ENCODE measurements at places on chromosomes 2 and 18. TPM values are rescaled to one million over a fixed set of nuclear protein-coding genes. Genes with fewer than 3 reads are reported as not detected.
A peak's percentile ranks its signal among the peaks of the same experiment; 100 is the strongest.

DNA sequence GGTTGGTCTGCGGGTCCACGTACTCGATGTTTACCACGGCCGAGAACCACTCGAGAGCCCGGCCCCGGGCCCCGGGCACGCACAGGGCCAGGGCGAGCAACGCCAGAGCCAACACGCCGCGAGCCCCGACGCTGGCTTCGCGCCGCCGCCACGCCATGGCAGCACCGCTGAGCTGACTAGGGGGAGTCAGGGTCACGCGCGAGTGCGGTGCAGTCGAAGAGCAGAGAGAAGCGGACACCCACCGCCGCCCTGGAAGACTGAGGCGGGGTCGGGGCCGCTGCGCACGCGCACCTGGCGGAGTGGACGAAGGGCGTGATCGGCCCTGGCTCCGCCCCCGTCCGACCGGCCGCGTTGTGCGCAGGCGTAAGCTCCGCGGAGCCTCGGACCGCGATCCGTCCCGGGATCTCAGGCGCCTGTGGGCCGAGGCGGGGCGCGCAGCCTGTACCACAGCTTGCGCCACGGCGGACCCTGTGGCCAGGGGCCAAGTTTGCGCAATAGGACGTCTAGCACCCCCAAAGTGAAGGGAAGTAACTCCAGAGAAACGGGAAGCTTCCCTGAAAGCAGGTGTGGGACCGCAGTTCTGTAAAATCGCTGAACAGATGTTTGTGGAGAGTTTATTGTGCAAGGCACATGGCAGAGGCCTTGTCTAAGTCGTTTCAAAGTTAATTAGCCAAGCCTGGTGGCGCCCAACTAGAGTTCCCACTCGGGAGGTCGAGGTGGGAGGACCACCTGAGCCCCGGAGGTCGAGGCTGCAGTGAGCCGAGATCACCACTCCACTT is at the start of gene RNF149:
RNF149 (minus strand) TSS at position 270 of the 779 bp plus-strand sequence; CDS start at position 157, 113 bp downstream.
- peak; percentile 94 for DNase-seq

GRCh38 chr2:15662579-15662978 is 70.9 kb downstream of the DDX1 start:
- no peak for DNase-seq

Gene FSHR
- not detected for total RNA-seq

Gene POLR1B
- 13.0 TPM for total RNA-seq

Gene NGEF
- total RNA-seq: 1.2 TPM

Gene MLPH
- total RNA-seq: 18.5 TPM

Gene FAM228A
- total RNA-seq: not detected

Gene SETBP1
- 34.4 TPM for total RNA-seq

GRCh38 chr2:240453461-240454105 is 18.1 kb downstream of the GPC1 start:
- DNase-seq: no peak

Gene ELOA2
- 1.9 TPM for total RNA-seq

DNA sequence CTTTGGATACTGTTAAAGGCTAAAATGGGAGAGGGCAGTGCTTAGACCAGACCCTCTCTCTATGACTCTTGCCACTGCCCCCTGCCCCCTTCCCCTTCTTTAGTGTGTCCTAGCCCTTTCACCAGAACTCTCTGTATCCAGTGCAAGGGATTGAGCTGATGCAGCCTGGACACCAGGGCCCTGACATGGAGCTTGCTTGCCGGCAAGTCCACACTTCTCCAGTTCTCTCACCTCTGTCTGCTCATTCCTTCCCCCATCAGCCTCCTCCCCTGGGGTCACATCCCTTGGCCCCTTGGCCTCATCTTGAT is 1.5 kb upstream of the WNT6 start:
- no peak for DNase-seq

GRCh38 chr18:60413944-60414547 is 41.5 kb upstream of the MC4R start:
- no peak for DNase-seq

Gene WDR7
- total RNA-seq: 46.5 TPM

- DNase-seq: no peak
Observed at GRCh38 chr2:240672701-240673190, 9.9 kb downstream of the AQP12B start.

GRCh38 chr2:43803113-43803512 is 29.3 kb downstream of the DYNC2LI1 start:
- no peak for DNase-seq

Gene BBS5
- total RNA-seq: 13.7 TPM

DNA sequence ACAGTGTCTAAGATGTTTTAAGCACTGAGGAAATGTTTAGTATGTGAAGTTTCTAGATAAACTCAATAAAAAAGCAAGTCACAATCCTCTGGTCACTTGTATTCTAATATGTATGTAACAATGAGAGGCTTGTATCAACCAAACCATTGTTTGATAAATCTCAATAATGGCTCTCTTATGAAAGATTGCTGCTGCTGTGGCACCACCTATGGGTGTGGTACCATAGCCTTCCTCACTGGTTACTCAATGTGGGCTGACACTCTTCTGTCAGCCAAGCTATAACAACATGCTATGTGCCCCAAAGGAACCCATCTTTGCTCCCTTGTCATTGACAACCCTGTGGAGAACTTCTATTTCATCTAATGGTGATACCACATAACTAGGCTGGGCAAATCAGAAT is 12.6 kb upstream of the RAB1A start:
- DNase-seq: no peak

DNA sequence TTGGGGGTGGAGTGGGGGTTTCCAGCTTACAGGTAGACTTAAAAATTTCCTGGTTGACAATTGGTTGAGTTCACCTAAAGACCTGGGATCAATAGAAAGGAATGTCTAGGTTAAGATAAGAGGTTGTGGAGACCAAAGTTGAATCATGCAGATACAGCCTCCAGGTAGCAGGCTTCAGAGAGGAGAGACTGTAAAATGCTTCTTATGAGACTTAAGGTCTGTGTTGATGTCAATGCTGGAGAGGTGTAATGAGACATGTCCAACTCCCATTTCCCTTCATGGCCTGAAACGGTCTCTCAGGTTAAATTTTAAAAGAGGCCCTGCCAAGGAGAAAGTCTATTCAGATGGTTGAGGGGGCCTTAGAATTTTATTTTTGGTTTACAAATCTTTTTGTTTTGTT is 38.5 kb upstream of the RND3 start:
- no peak for DNase-seq

Measured in umbilical cord (tissue), 2 donors.